A375 (cell line): ENCODE measurements at places on chromosomes 7 and 10. TPM values are rescaled to one million over a fixed set of nuclear protein-coding genes. Genes with fewer than 3 reads are reported as not detected.

Gene TMEM229A
- not detected in 2 replicates for total RNA-seq

Gene SHH
- total RNA-seq, result 0.03 TPM in 1 of 2 replicates, not detected in the other

Gene BAG3
- total RNA-seq, result 34.1 and 40.2 TPM in 2 replicates

Gene NOBOX
- not detected in 2 replicates for total RNA-seq

Gene UPP1
- total RNA-seq, result 56.5 and 57.1 TPM in 2 replicates

Gene ARHGAP19
- 11.8 and 11.9 TPM in 2 replicates for total RNA-seq

Gene ACBD7
- total RNA-seq, result 4.9 and 5.7 TPM in 2 replicates

Gene ABCC2
- 13.4 and 16.9 TPM in 2 replicates for total RNA-seq

Gene ASIC3
- total RNA-seq, result 0.74 and 3.7 TPM in 2 replicates

Gene OR2A1
- total RNA-seq, result not detected in 2 replicates

Gene RELN
- total RNA-seq, result under 0.01 TPM in 1 of 2 replicates, not detected in the other

Gene OR2A42
- not detected in 2 replicates for total RNA-seq

Gene KLF14
- total RNA-seq, result 0.45 and 0.74 TPM in 2 replicates

Gene IDI2
- total RNA-seq, result not detected in 2 replicates

Gene PLXDC2
- 4.6 TPM in 2 replicates for total RNA-seq

Gene EBLN1
- not detected in 2 replicates for total RNA-seq

Gene CFAP43
- 0.19 and 0.37 TPM in 2 replicates for total RNA-seq

Gene JCAD
- under 0.01 and 0.15 TPM in 2 replicates for total RNA-seq

Gene GIMAP2
- total RNA-seq, result 3.0 and 3.8 TPM in 2 replicates

Gene AGFG2
- 6.7 and 12.5 TPM in 2 replicates for total RNA-seq

Gene CTTNBP2
- 0.19 and 2.4 TPM in 2 replicates for total RNA-seq

Gene SEC31B
- 4.3 and 4.7 TPM in 2 replicates for total RNA-seq

Gene CCDC146
- total RNA-seq, result 0.24 and 0.91 TPM in 2 replicates

Gene SFTPA1
- not detected in 2 replicates for total RNA-seq

Gene SPDYE5
- total RNA-seq, result 0.11 TPM in 1 of 2 replicates, not detected in the other

Gene NXPH1
- not detected in 2 replicates for total RNA-seq

Gene ZP3
- total RNA-seq, result 5.5 and 6.5 TPM in 2 replicates

Gene BTBD16
- total RNA-seq, result 0.11 TPM in 1 of 2 replicates, not detected in the other

Gene AGMO
- total RNA-seq, result 11.5 and 11.9 TPM in 2 replicates

Gene SEMA3E
- total RNA-seq, result 0.61 and 2.9 TPM in 2 replicates

Gene DNAJC12
- 6.4 and 9.7 TPM in 2 replicates for total RNA-seq

Gene ZNF425
- total RNA-seq, result 0.74 and 1.1 TPM in 2 replicates

Gene VAX1
- 0.41 and 0.61 TPM in 2 replicates for total RNA-seq

Gene DUS4L
- total RNA-seq, result 10.3 and 17.0 TPM in 2 replicates

Gene SH2B2
- 4.2 and 9.8 TPM in 2 replicates for total RNA-seq

Gene LRGUK
- 0.24 and 0.57 TPM in 2 replicates for total RNA-seq

Gene PTF1A
- not detected in 2 replicates for total RNA-seq

Gene TAS2R40
- not detected in 2 replicates for total RNA-seq

Gene EN2
- total RNA-seq, result 3.6 and 5.5 TPM in 2 replicates
